ENCODE measurements at places on chromosomes 5 and 9.
A peak's percentile ranks its signal among the peaks of the same experiment; 100 is the strongest.

DNA sequence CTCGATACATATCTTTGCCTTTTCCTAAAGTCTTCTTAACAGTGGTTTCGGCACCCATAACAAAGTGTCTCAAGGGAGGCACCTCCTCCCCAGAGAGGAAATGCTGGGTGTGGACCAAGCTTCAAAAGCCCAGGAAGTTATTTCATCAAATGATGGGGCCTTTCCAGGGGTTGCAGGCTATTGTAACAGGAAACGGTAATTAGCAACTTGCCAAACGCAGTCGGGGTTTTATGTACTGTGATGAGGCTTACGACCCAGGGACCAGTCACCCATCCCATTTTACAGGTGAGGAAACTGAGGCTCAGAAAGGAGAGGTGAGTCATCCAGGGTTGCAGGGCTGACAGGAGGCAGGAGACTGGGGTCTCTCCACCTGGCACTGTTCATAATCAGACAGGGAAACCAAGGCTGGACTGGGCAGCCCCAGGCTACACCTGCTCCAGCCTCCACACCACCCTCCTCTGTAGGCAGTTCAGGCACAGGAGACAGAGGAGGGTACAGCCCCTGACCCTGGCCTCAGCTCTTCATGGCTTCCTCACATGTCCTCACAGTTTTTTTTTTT, 30.0 kb upstream of the SUSD3 start:
- DNase-seq: peak; percentile 7

DNA sequence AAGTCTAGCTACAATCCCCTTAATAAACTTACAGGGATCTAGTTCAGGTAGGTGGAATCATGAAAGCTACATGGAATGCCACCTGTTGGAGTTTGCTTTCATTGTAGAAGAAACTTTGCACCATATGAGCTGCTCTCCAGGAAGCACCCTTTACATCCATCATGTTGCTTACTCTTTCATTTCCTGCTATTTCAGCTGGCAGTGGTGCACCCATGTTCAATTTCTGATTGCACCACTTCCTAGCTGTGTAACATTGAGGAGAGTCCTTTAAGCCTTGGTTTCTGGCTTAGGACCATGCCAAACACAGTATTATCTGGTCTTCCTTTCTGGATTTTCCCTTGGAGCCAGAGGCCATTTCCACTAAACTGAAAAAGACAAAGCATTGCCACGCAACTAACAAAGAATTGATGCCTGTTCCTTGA, 123.3 kb upstream of the SLC12A2 start:
- no peak for DNase-seq

GRCh38 chr5:1208743-1209488, 7.5 kb downstream of the SLC6A19 start:
- no peak for DNase-seq

GRCh38 chr9:91012933-91013841, 211.6 kb downstream of the SYK start:
- no peak for DNase-seq

DNA sequence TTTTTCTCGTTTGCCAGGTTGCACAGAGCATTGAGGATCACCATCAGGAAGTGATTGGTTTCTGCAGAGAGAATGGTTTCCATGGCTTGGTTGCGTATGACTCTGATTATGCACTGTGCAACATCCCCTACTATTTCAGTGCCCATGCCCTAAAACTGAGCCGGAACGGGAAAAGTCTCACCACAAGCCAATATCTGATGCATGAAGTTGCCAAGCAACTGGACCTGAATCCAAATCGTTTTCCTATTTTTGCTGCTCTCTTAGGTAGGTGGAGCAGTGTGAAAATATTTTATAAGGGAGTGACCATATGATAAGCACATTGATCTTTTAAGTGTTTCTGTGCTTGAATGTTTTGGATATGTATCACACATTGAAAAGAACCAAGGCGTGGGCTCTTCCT, 17.7 kb upstream of the FAM120AOS start:
- DNase-seq: no peak

DNA sequence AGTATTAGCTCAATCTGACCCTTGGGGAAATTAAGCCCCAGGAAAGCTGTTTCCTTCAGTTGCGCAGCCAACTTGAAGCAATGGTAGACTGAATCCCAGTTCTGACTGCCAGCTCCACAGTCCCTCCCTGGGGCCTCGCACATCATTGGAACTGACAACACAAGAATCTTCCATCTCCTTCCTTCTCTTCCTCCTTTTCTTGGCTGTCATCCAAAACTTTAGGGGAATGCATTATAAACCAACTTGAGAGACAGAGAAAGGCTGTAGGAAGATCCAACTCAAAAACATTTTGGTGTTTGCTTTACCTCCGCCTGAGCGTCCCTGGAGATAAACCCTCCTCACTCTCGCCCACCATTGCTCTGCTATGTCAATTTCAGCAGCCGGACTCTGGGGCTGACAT, 16.6 kb downstream of the KCNIP1 start:
- no peak for DNase-seq

DNA sequence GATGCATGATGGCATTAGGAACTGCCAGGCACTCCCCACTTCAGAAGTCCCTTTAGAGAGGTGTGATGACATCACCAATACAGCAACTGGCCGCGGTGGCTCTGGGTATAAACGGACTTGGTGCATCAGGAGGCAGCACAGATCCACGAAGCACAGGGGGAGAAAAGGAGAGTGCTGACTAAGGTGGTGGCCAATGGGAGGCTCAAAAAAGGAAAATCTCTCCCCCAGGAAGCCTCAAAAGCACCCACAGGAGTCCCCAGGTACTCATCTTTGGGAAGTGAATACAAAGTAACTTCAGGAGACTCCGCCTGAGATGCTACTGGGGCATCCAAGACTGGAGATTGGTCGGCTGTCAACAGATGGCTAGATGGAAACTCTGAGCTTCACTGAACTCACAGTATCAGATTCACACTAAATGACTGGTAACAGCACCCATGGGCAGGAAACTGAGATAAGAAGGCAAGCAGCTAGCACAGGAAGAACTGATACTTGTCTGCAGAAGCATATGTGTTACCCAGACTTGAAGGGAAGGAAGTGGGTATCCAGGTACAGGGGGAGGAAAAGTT, 7.6 kb downstream of the TTC39B start:
- DNase-seq: peak; percentile 55

DNA sequence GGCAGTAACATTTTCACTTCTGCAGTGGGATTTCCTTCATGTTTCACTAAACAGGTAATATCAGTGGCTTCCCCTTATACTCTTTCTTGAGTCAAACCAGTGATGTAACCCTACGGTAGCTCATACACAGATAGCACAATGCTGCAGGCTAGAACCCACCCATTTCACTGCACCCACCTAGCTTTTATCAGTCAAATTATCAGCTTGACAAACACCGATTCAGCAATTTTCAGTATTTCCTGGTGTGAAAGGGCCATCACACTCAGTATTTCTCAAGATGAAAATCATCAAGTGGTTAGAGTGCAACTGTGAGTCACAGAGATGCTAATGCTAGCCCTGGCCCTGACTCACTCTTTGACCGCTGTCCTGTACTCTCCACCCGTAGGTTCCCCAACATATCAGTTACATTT, 242.3 kb upstream of the PTGER4 start:
- no peak for DNase-seq

GRCh38 chr5:2006971-2007291, 124.2 kb upstream of the IRX4 start:
- DNase-seq: no peak

GRCh38 chr5:39466846-39467245, 42.1 kb upstream of the DAB2 start:
- no peak for DNase-seq

DNA sequence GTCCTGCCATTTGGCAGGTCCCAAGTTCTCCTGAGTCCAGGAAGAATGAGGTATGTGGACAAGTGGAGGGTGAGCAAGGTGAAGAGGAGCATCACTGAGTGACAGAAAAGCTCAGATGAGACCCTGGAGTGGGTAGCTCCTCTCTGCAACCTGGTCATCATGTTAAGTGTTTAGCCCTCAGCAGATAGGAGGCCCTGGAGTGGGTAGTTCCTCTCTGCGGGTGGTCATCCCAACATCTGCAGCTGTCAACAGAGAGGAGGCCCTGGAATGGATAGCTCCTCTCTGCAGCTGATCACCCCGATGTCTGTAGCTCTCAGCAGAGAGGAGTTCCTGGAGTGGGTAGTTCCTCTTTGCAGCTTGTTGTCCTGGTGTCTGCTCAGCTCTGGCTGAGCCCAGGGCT, 48.4 kb downstream of the NDUFAF2 start:
- DNase-seq: no peak

DNA sequence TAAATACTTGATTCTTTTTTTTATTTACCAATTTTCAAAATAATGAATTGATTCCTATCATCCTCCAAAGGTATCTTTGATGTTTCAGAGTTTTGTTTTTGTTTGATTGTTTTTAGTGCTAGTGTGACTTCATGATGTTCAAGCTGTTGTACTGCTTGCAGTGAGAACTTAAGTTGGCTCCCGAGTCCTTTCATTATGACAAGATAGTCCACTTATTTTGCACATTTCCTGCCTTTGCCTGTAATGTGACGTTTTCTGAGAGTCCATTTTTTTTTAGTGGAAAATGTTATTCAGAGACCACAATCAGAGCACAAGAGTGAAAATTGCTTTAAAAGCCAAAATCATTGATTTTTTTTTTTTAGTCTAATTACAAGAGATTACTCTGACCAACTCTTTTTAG, 60.1 kb upstream of the FCHO2 start:
- DNase-seq: no peak

GRCh38 chr9:27589462-27589861, 16.2 kb upstream of the C9orf72 start:
- DNase-seq: no peak

- no peak for DNase-seq
These were observed 580.4 kb upstream of the KLF4 start for GRCh38 chr9:108069991-108070390.

DNA sequence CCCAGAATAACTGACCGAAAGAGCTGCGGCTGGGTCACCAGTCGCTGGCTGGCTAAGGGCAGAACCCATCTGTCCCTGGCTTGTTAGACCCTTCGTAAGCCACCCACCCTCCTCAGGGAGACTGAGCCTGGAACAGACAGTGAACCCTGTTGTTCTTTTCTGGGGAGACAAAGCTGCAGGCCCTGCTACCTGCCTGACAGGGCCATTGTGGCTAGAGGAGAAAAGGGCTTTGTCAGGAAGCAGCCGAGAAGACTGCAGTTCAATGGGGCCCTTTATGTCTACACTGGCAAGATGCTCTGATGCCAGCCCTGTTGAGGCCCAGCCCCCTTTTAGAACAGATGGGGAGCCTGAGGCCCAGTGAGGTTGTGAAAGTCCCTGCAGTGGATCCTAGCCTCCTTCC, 3.7 kb upstream of the NIPAL4 start:
- no peak for DNase-seq

GRCh38 chr9:71895117-71895516, 15.9 kb downstream of the ABHD17B start:
- DNase-seq: no peak

DNA sequence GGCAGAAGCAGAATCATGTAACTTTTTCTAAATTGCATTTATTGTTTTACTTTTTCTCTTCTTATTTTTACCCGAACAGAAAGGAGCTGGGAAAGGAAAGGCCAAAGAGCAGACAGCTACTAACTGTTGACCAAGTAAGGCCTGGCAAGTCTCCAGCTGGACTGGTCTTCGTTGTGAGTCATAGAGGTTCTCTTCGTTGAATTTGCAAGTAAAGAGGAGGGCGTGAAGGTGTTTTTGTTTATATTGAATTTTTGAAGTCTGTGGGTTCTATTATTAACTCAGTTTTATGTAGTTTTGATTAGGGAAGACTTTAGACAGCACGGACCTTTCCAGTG, 416.5 kb upstream of the CCNH start:
- DNase-seq: no peak

- peak; percentile 53 for DNase-seq
These were observed 26.2 kb upstream of the BICD2 start for GRCh38 chr9:92790542-92791527.

DNA sequence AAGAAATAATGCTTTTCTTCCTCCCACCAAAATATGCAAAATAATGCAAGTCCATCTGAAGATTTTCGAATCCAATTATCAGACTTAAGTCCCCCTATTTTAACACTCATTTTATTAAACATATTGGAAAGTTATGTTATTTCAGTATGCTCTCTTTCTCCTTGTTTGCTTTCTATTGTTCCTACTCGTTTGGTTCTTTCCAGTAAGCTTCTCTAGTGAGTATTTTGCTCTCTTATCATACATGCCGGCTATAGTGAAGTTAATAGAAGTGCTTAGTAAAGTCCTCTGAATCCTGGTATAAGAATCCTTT, 517 bp downstream of the ALDH1A1 start:
- DNase-seq: no peak

GRCh38 chr5:113552620-113553019, 39.1 kb downstream of the YTHDC2 start:
- no peak for DNase-seq

GRCh38 chr9:69379270-69379982, 54.4 kb downstream of the ENTREP1 start:
- no peak for DNase-seq

DNA sequence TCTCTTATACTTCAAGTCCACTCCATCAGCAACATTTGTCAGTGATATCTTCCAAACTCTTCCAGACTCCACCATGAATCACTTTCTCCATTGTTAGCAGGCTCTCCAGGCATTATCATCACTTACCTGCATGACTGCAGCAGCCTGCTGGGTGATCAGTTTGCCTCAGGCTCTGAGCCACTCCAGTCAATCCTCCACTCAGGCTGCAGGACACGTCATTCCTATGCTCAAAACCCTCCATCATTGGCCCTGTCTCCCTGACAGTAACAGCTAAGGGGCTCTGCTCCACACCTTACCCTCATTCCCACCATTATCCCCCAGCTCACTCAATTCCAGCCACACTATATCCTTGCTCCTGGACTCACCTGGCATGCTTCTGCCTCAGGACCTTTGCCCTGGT, 10.7 kb downstream of the DIRAS2 start:
- no peak for DNase-seq

Data from GM12864 (cell line).